ENCODE measurements at places on chromosomes 3 and 15.
A peak's percentile ranks its signal among the peaks of the same experiment; 100 is the strongest.

GRCh38 chr3:160748231-160748630, 7.8 kb upstream of the PPM1L start:
- no peak for DNase-seq

- peak; percentile 23 for DNase-seq
Measured at GRCh38 chr3:195895078-195895860, 13.1 kb downstream of the TNK2 start.

- no peak for DNase-seq
Measured at GRCh38 chr3:121175083-121175482, 267.1 kb downstream of the STXBP5L start.

- DNase-seq, result no peak
Measured at GRCh38 chr15:92527197-92527596, 128.4 kb downstream of the FAM174B start.

DNA sequence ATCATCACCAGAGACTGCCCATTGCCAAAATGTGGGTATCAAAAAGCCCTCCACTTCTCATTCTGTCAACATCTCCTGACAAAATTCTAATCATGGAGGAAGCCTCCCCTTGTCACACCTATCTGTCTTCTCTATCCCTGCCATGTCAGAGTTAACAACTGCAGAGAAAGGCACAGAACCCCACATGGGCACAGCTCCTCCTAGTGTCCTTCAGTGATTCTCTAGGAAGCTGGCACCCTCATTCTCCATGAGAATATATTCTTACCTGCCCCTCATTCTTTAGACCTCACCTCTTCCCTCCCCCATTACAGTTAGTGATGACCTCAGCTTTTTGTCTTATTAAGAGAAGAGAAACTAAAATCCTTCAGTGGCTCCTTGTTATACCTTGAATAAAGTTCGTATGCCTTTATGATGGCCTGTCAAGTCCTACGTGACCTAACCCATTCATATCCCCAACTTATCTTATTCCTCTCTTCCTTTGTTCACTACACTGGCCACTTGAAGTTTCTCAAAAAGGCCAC, 44.6 kb downstream of the NME9 start:
- DNase-seq, result no peak

- DNase-seq, result no peak
Measured at GRCh38 chr15:90104551-90104950, 2.3 kb upstream of the IDH2 start.

- no peak for DNase-seq
Measured at GRCh38 chr3:142828703-142829305, 60.1 kb downstream of the PCOLCE2 start.

DNA sequence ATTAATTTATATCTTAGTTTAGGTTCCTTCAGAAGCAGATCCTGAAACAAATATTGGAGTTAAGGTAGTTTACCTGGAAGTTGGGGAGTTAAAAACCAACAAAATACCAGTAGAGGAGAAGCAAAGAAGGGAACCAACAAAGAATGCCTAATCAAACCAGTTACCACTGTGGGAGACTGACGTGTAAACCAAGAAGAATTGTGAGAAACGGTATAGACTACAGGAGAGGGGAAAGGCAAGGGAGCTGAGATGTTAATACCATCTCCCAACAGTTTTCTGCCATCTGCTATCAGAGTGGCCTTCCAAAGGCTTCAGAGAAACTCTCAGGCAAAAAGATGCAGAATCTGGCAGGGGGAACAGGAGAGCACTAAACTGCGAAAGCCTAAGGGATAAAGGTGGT, 53.5 kb downstream of the BFSP2 start:
- DNase-seq, result no peak

- DNase-seq, result no peak
Measured at GRCh38 chr3:38001456-38002081, 11.0 kb downstream of the VILL start.

DNA sequence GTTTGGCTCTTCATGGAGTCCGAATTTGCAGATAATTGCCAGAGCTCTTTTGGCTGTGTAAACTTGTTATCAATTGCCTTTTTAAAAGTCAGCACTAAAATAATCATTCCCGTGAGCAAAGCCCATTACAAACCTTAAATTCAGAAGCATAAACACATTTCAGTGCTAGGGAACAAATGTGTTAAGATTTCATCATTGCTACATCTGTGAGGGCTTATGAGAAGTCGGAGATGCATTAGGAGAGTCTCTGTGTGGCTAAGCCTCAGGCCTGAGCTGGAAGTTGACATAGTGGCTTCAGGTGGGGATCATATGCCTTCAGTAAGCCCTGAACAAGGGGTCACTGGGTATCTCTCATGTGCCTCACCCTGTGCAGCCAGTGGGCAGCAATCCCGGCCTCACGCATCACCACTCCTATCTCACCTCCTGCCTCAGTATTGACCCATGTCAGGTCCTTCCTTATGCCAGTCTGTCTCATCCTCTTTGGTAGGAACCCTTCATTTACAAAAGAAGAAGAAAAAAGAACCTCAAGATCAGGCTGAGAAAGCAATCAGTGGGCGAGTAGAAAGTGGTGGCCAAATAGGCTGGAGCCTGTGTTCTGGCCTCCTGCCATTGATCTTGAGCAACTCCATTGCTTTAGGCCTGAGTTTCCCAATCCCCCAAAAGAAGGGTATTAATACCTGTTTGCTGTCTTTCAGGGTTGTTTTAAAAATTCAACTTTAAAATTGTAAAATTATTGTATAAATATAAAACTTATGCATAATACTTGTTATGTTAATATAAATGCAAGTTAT, 233.5 kb downstream of the IL20RB start:
- no peak for DNase-seq

DNA sequence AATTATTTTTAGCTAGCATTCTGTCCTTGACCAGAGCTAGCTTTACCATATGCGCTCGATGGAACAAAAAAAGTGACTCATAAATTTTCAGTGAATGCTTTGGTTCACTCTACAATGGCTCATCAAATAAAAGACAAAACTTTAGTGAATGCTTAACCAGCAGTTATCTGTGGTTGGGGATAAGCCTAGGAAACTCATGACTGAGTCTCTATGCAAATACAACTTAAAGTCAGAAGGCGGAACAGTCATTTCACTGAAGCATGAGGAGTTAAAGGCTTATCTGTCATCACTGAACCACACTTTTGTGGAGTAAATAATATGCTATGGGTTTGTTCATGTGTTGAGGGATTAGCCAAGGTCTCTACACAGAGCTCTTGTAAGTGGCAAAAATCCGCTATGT, 308.4 kb downstream of the SQOR start:
- DNase-seq, result no peak

DNA sequence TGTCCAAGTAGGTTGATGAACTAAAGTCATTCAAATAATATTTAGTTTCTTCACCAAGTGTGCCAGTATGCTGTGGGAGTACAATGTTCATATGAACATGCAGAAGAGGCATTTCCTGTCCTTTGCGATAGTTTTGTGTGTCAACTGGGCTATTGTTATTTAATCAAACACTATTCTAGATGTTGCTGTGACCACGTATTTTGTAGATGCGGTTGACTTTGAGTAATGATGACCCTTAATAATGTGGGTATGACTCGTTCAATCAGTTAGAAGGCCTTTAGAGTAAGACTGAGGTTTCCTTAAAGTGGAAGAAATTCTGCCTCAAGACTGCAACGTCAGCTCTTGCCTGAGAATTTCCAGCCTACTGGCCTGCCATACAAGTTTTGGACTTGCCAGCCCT, 470.7 kb upstream of the CBLB start:
- no peak for DNase-seq

All from stimulated activated CD8-positive, alpha-beta memory T cell treated with anti-CD3 and anti-CD28 coated beads, Interleukin-7, amount 100 ng/mL, for 1 hour (primary cell).